Activated CD8-positive, alpha-beta memory T cell treated with anti-CD3 and anti-CD28 coated beads for 1 hour (primary cell): ENCODE measurements at places on chromosomes 4 and X.

DNA sequence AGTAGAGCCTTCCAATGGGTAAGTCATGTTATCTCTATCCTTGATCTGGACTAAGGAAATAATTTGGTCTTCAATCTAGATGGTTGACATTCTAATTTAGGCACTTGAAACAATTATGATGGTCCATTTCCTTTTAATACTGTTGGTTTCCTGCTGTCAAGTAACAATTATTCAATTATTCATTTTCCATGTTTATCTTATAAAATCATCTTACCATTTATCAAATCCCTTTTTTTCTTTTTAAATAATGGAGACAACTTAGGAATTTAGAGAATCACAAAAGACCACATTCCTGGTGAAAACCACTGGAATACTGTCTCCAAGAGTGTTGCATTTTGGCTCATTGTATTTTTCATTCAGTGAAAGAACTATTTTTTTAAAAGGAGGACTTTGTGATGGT is 148.7 kb upstream of the CTSO start:
- DNase-seq: no peak

DNA sequence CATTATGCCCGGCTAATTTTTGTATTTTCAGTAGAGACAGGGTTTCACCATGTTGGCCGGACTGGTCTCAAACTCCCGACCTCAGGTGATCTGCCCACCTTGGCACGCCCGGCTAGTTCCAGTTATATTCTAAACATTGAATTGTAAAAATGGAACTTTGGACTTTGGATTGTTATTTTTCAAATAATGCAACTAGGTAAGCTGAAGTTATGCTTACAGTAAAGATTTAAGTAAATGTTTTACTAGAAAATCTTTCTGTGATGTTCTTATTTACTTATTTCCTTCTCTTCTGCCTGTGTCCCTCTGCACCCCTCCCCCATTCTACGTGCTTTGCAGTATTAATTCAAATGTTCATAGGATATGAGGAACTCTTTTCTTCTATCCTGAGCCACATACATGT is 26.1 kb downstream of the GK start:
- DNase-seq: no peak

- DNase-seq: no peak
Observed at GRCh38 chr4:155140889-155141288, 67.5 kb upstream of the NPY2R start.

DNA sequence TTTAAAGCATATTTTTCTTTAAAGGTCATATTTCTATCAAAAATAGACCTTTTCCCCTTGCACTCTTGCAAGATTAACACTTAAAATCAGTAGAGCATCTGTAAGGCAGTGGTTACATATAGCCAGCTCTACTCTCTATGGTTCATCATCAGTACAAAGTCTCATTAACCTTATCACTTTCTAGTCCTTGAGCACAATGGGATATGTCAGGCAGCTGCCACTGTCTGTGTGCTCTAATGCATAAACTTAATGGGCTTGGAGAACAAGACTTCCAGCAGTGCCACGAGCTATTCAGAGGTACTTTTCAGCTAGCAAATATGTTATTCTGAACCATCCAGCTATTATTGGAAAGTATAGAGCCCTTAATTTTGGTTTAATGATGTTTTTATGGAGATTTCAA is 393.7 kb downstream of the GASK1B start:
- DNase-seq: no peak

DNA sequence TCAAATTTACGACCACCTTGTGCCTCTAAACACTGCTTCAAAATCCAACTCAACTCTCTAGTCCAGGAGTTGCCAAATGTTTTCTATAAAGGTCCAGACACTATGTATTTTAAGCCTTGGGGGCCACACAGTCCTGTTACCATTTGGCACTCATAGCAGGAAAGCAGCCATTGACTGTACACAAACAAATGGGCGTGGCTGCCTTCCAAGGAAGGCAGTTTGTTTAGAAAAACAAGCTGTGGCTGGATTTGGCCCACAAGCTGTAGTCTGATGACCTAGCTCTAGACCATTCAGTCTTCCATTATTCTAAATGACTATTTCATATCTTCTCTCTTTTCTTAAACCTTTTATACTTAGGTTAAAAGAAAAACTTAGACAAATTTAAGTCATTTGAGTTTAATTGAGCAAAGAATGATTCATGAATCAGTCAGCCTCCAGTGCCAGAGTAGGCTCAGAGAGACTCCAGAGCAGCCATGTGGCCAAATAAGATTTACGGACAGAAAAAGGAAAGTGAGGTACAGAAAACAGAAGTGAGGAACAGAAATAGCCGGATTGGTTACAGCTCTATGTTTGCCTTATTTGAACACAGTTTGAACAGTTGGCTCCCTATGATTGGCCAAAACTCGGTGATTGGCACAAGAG is 825.8 kb upstream of the LCORL start:
- no peak for DNase-seq

GRCh38 chr4:185151296-185151695 is 8.2 kb downstream of the SLC25A4 start:
- DNase-seq: no peak

- no peak for DNase-seq
Observed at GRCh38 chrX:21940356-21940829, at the start of gene SMS. Gene SMS (plus strand): TSS chrX:21940709. CDS start chrX:21940825, 116 bp downstream.
